ENCODE measurements at places on chromosomes 2 and 18.

DNA sequence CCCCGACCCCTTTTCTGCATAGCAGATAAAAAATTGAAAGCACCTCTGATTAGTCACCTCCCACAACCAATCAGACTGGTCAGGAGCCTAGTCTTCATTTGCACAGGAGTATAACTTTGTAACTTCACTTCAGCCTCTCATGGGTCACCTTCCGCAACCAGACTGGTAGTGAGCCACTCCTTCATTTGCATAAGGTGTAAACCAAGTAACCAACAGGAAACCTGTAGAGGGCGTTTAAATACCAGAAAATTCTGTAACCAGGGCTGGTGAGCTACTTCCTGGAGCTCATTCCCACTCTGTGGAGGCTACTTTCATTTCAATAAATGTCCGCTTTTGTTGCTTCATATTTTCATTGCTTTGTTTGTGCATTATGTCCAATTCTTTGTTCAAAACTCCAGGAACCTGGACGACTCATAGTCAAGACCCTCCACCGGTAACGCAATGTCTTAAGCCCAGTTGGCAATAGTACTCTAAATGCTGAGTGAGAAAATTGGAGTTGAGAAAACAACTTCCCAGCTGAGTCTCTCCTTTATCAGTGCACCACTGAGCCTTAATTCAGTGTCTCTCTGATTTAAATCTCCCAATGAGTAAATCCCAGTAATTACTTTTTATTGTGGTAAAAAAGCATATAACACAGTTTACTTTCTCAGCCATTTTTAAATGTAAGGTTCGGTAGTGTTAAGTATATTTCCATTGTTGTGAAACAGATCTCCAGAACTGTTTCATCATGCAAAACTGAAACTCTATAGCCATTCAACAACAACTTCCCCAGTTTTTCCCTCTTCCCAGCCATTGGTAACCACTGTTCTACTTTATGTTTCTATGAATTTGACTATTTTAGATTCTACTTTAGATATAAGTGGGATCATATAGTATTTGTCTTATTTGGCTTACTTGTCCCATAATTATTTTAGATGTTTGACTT is 392.7 kb upstream of the SLC8A1 start:
- DNase-seq: no peak

DNA sequence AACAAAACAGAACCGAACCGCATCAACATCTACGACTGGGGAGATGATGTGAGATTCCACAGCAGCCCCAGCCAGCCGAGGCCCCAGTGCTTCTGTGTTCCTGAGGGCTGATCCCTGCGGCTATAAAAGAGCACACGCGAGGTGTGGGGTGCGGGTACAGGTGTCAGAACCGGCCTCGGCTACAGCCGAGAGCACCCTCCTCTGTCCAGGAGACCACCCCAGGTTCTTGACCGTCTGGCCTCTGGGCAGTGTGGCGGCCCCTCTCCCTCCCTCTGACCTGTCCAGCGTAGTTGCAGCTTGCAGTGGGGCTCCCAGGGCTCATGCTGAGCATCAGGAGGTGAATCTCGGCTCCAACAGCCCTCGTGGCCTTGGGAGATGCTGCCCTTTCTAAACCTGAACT is 23.7 kb downstream of the RTP5 start:
- DNase-seq: no peak

DNA sequence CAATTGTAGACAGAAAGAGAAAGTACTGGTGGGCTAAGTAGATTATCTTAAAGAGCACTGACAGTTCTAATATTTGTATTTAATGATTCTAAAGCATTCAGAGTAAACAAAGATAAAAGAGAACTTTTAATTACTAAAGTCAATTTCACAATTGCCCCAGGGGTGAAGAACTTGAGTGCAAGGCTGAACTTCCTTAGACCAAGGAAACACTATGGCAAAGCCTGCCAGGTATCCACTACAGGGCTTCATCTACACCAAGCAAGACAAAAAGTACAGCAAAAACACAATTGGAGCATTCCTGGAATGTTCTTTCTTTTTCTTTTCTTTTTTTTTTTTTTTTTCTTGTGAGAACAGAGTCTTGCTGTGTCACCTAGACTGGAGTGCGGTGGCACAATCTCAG is 46.9 kb upstream of the NDUFV2 start:
- DNase-seq: no peak

GRCh38 chr2:169845016-169845415 is 17.8 kb downstream of the UBR3 start:
- no peak for DNase-seq

GRCh38 chr2:179354739-179355537 is 90.3 kb upstream of the SESTD1 start:
- DNase-seq: no peak

DNA sequence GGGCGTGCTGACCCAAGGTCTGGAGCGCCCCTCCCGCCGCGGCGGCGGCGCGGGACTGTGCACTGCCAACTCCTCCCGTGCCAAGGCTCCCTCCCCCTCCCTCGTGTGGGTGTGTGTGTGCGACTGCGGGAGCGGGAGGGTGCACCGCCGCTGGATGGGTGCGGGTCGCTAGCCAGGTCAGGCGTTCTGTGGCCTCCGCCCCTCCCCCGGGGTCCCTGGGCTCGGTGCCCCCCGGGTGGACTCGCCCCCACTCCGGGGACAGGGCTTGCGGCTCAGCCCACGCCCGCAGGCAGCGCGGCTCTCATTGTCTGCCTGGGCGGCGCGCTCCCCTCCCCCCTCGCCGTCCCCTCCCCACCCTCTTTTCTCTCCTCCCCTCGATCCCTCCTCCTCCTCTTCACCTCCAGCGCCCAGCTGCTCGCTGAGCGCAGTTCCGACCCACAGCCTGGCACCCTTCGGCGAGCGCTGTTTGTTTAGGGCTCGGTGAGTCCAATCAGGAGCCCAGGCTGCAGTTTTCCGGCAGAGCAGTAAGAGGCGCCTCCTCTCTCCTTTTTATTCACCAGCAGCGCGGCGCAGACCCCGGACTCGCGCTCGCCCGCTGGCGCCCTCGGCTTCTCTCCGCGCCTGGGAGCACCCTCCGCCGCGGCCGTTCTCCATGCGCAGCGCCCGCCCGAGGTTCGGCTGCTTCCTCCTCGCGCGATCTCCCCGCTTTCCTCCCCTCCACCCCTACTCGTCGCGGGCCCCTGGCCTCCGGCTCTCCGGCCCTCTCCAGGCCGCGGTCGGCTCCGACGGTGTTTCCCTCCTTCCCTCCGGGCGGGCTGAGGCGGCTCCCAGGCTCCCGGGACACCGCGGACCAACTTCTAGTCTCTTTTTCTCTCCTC is at the start of gene GATA6:
TSS of gene GATA6 (plus strand) at position 579 of the 878 bp plus-strand sequence. CDS start 1,556 bp downstream, outside the sequence.
- peak; percentile 45 for DNase-seq

GRCh38 chr18:12462242-12462641 is 54.5 kb downstream of the PRELID3A start:
- DNase-seq: no peak

GRCh38 chr2:233258211-233258610 is 6.7 kb downstream of the ATG16L1 start:
- no peak for DNase-seq

GRCh38 chr2:36382472-36382871 is 26.9 kb downstream of the CRIM1 start:
- no peak for DNase-seq

DNA sequence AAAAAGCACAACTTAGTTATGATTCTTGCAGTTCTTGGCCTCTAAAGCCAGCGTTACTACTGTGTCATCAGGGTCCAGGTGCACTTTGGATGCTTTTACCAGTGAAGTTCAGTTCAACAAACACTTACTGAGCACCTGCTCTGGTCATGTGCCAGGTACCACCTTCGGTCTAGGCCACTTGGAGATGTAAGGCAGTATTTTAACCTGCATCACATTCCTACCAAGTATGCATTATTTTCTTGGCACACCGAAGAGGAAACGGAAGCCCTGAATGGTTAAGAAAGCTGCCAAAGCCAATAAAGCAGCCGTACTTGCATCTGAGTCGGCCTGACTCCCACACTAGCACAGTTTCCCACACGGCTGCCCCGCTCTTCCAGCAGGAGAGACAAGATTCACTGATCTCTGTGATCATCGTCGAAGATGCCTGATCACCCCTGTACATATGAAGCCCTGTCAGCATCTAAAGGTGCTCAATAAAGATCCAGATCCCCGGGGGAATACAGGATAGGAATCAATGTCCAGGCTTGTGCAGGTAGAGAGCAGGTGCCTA is 427.1 kb downstream of the EIPR1 start:
- DNase-seq: no peak

DNA sequence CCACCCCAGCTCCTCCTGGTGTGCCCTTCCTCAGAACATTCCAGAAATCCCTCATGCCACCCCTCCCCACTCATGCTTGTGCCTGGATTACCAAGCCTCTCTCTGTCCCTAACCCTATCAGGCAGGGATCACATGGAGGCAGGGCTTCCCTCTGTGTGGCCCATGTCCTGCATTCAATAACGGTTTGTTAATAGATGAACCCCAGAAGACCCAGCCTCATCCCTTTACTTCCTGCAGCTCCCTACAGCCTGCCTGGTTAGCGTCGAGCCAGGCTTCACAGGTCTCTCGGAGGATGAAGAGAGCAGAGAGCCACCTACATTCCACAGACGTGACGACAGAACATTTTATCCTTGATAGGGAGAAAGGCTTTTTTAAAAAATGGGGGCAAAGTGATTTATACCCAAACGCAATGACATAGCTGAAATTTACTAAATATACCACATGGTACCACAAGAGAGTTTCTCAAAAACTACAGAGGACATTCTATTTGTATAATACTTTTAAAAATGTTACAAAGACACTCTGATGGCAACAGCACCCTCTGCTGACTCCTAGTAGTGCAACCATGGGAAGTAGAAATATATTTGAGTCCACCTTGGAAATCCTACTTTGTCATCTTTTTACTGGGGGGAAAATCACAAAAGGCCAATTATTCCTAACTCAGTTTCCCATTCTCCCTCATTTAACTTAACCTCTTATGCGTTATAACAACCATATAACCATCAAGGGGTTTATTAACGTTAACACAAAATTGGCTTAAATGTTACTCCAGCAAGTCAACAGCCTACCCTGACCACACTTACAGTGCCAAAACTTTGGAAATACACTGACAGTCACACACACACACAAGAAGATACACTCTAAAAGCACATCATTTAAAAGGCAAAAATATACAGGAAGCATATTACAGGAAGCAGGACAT is 30.7 kb downstream of the FBXO15 start:
- DNase-seq: no peak

DNA sequence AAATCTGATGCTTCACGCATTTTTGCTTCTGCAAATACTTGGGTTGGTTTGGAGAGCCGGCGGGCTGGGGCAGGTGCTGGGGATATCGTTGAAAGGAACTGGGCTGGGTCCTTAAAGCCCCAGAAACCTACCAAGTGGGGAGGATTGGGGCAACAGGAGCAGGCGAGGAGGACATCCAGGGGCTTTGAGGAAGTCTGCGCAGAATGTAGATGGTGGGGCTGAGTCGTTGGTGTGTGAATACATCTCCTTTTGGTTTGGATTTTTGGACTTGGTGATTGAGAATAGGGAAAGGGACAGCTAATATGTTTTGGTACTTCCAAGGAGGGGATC is 1.1 kb downstream of the DCC start:
- no peak for DNase-seq

DNA sequence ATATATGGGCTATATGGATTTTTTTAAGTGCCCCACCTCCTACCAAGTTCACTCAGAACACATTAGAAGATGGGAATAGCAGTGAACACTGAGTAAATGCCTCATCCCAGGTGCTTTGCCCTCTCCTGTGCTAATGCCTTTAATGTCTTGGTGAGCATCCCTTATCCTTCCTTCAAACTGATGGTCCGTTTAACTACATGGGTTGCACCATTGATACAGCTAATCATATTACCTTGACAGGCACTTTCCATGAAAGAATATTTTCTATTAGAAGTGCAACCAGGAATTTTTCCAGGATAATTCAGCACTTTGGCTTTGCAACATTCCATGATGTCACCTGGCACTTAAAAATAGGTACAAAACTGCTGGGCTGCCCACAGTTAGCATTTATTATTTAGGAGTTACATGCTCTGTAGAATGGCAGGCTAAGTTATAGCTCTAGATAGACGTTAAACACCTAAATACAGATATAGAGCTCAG is 74.0 kb downstream of the WDPCP start:
- DNase-seq: no peak

- DNase-seq: peak; percentile 29
Measured at GRCh38 chr2:72827966-72828646, 2.3 kb upstream of the EXOC6B start.

DNA sequence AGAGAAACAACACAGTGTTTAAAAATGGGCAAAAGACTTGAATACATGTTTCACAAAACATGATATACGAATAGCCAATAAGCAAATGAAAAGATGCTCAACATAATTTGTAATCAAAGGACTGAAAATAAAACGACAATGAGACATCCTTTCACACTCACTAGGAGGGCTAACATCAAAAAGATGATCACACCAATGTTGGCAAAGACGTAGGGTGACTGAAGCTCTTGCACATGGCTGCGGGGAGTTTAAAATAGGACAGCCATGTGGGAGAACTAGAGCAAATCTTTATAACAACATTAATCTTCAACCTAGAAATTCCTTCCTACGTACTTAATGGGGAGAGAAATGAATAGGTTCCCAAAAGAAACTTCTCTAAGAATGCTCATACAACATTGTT is 19.2 kb upstream of the SEH1L start:
- no peak for DNase-seq

GRCh38 chr2:239401881-239402233 is 1.0 kb upstream of the HDAC4 start:
- DNase-seq: no peak

- DNase-seq: no peak
Measured at GRCh38 chr2:108931372-108931771, 57.6 kb downstream of the EDAR start.

GRCh38 chr2:109383505-109384307 is 230.1 kb downstream of the SEPTIN10 start:
- no peak for DNase-seq

GRCh38 chr2:121052023-121052422 is 233.0 kb downstream of the TFCP2L1 start:
- no peak for DNase-seq

DNA sequence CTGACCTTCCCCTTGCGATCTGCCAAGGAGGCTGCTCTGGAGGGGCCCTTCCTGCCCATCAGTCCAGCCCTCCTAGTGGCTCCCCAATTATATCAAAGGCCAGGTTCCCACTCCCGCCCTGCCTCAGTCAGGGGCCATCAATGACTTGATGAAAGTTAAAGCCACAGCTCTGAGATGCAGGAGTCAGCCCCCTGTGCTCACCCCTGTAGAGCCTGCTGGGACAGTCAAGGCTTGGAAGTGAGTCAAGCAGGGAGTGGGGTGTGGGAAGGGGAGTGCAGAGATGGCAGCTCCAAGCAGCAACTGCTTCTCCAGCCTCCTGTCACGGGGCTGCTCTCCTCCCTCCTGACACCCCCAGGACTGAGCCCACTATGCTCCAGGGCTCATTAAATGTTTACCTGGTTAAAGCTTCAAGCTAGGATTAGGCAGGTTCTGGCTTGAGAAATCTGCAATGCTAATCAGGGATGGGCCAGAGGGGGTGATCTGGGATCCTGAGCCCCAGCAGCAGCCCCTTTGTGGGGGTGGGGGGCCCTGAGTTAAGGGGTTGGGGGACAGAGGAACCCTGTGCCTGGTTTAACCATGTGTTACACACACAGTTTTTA is 42.7 kb upstream of the ALK start:
- no peak for DNase-seq

Data from AG04449 (cell line).